ENCODE measurements at places on chromosomes 11 and 22.

- no peak for DNase-seq
Observed at GRCh38 chr11:107962181-107962580, 33.9 kb downstream of the RAB39A start.

DNA sequence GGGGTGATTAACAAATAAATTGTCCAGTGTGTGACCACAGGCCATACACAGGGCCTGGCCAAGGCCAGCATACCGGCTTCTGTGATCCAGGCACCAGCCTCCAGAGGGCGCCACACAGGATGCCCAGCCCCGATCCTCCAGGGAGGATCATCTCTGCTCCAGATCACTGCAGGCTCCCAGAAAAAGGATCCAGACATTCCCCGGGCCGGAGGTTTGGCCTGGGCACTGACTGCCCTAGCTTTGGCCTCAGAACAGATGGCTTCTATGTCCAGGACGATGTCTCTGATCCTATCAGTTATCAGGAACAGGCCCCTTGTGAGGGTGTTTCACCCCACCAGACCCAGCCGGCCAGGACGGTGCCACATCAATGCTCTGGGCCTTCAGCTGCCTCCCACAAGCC, 74.5 kb upstream of the LMO1 start:
- DNase-seq, result peak; percentile 35

- no peak for DNase-seq
Observed at GRCh38 chr22:46626911-46627805, 7.0 kb downstream of the GRAMD4 start.

- no peak for DNase-seq
Observed at GRCh38 chr11:1052133-1053011, 15.9 kb upstream of the MUC6 start.

DNA sequence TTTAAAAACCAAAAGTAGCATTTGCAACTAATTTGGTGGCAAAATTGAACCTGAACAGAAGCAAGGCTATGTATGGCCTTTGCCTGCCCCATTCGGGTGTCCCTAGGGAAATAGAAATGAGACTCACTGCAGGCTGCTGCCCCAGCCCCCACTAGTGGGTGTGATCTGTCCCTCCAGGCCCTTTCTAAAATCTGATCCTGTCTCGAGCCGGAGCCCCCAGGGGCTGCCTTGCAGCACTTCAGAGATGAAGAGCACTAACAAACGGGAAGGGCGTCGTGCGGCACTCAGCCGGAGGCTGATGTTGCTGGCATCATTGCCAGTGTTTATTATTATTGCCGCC, 43.2 kb downstream of the CD82 start:
- DNase-seq, result no peak
